ENCODE measurements at places on chromosomes 2 and 18.

DNA sequence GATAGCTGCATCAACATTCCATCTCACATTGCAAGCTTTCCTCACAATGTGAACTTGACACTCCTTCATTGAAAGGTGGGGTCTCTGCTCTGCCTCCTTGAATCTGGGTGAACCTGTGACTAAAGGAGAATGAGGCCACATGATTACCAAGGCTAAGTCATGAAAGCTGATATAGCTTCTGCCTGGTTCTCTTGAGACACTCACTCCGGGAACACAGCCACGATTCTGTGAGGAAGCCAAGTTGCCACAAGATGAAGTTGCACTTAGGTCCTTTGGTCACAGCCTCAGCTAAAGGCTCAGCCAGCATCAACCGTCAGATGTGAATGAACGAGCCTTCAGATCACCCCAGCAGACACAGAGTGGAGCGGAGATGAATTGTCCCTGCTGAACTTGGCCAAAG lies 94.7 kb upstream of the FAM136A start:
- DNase-seq = no peak

GRCh38 chr18:63788447-63789096 lies 13.4 kb downstream of the SERPINB7 start:
- no peak for DNase-seq

- no peak for DNase-seq
Observed at GRCh38 chr2:162113088-162113775, 38.8 kb downstream of the GCG start.

GRCh38 chr2:2331881-2332280 lies 806 bp upstream of the MYT1L start:
- peak; percentile 58 for DNase-seq

- DNase-seq = no peak
Observed at GRCh38 chr2:173415431-173416381, 61.0 kb downstream of the CDCA7 start.

DNA sequence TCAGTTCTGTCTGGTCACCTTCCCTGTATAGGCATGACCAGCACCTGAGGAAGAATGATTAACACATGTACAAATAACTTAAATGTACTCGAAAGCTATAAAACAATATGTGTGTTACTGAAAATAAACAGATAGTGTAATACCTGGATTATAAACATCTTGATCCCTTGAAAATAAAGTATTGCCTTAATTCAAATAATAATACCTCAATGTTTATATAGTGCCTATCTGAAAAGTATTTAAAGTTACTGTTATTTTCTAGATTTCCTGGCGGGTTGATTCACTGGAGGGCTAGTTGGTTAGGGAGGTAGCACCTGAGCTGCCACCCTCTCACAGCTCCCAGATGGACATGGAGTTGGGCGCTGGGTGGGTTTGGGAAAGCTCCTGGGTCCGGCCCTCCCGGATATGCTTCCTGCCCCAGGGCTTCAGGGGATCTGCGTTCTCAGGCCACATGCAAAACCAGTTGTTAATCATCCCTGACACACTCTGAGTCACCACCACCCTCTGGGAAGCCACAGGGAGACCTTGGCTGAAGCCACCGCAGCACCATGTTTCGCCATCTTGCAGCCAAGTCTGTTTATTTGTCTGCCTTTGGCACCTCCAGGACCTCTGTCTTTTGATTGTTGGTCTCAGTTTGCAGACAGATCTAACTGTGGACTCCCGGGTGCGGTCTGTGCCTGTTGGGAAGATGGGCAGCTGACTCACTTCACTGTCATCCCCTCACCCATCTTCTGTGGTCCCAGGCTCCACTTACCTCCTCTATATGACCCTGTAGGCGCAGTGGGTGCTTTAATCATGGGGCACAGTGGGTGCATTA lies 35.3 kb downstream of the RAB31 start:
- no peak for DNase-seq

- no peak for DNase-seq
Observed at GRCh38 chr18:63063171-63063570, 256.4 kb downstream of the BCL2 start.

DNA sequence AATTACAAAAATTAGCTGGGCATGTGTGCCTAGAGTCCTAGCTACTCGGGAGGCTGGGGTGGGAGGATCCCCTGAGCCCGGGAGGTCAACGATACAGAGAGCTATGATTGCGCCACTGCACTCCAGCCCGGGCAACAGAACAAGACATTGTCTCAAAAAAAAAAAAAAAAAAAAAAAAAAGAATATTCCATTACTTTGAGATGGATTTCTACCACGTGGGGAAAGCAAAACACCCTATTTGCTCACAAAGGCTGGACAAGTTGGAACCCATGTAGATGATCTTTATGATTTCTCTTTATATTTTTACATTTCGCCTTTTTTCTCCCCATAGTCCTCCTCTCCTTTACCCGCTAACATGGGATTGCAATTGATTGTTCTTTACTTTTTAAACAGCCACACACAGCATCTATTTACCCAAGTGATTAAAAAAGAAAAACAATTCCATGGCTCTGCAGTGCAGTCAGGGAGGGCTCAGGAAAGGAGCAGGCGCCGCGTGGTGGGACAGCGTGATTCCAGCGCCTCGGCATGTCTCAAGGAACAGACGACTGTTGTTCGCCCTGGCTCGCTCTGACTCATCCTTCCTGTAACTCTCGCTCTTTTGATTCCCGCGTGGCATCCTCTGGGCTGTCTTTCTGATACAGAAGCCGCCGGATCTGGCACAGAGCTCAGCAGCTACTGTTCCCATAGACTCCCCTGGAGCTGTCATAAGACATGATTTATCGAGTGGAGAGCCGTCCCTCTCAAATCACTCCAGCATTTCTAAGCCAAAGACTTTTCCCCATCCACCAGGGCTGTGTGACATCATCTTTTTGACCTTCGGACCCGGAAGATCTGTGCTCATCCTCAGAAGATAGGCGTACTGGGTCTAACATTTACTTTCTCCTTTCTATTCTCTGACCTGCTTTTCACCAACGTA lies 230.4 kb upstream of the AGAP1 start:
- no peak for DNase-seq

- no peak for DNase-seq
Observed at GRCh38 chr2:165239230-165239629, at the start of gene SCN2A. Gene SCN2A (plus strand): TSS chr2:165239414. CDS start chr2:165295824, 56,410 bp downstream.

Data from cerebellar nuclear complex (tissue), 1 donor.